ENCODE measurements at places on chromosomes 4 and X.

DNA sequence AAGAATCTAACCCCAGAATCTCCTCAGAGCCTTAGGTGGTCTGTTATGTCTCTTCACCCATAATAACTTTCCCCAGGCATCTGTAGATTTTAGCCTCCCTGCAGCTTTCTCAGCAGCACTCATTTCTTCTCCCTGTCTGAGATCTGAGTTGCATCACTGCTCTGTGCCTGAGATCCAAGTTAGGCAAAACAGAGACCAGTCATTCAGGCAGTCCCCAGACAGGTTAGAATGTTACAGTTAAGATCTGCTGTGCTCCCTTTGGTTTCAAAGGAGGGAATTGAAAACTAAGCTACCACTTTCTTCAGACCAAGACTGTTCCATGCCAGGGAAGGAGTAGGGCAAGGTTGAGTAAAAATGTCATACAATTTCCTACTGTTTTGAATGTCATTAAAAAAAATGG is 65.3 kb downstream of the TENT5D start:
- no peak for DNase-seq

GRCh38 chrX:134144231-134144630 is 92.8 kb upstream of the CCDC160 start:
- no peak for DNase-seq

DNA sequence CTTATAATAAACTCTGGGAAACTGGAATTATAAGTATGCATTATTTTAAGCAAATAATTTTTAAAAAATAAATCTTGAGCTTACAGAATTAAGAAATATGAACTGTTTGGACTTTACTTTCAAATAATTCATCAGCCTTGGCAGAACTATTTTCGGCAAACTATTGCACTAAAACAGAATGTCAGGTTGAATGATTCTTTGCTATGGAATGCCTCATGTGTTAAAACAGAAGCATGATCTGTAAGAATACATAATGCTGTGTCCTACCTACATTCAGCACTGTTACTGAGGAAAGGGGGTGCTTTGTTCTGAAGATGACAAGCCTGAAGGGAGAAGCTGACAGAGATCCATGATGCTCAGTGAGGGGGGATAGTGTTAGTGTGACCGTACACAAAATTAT is 55.6 kb upstream of the EXOC1L start:
- no peak for DNase-seq

GRCh38 chrX:134373736-134374135 is 86.2 kb upstream of the HPRT1 start:
- no peak for DNase-seq

GRCh38 chr4:8101213-8102075 is 57.2 kb downstream of the ABLIM2 start:
- no peak for DNase-seq

DNA sequence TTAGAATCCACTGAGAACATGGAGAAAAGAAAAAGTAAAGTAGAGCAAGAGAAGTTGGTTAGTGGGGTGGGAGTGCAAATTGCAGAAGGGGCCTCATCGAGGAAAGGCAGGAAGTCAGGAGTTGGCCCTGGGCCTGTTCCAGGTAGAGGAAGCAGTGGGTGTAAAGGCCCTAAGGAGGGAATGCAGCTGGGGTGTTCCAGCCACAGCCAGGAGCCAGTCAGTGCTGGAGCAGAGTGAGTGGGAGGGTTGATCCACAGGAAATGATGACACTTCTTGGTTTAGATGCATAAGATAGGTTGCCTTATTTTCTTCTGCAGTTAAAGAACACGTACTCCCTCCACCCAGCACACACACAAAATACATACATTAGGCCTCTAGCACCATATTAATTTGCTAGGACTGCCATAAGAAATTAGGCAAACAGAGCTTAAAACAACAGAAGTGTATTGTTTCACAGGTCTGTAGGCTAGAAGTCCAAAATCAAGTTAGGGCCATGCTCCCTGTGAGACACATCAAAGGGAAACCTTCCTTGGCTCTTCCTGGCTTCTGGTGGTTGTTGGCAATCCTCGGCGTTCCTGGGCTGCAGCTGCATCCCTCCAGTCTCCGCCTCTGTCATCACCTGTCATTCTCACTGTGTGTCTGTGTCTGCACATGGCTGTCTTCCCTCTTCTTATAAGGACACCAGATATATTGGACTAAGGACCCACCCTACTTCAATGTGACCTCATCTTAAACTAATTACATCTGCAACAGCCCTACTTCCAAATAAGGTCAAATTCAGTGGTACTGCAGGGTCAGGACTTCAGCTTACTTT is 205.9 kb downstream of the AASDH start:
- no peak for DNase-seq

DNA sequence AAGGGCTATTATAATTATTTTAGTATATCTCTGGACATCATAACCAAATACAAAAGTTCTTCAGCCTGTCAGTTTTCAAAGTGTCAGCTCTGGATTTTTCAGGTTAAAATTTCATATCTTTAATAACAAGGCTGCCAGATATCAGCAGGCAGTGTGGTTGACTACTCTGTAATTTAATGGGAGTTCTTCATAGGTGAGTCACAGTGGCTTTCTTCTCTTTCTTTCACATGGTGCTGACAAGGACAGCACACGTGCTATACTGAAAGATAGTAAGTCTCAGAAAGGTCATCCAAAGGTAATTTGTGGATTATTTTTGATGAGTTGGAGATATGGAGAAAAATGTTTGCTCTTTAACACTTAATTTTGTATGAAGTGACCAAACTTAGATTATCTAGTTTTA is 43.2 kb downstream of the GALNT7 start:
- DNase-seq, result no peak

GRCh38 chrX:123348468-123348867 is 164.4 kb downstream of the GRIA3 start:
- no peak for DNase-seq

DNA sequence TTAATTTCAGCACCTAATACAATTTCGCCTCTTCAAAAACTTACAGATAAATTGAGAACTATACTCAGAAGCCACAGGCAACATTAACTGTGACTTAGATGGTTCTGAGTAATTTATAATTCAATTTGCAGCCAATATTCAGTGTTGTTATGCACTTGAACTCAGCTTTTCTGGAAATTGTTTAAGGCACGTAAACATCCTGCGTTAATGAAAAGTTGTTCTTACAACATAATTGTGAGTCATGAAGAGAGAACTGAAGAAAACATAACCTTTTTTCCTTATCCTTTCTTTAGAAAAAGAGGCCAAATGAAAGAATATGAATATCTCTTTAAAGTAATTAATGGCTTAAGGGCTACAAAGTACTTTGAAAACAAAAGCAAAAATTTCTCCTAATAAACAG is 16.6 kb upstream of the H2AZ1 start:
- no peak for DNase-seq

- no peak for DNase-seq
These were observed 1282.3 kb upstream of the TENM3 start for GRCh38 chr4:180960743-180961401.

- DNase-seq, result no peak
These were observed 16.3 kb downstream of the SMS start for GRCh38 chrX:21956783-21957182.

DNA sequence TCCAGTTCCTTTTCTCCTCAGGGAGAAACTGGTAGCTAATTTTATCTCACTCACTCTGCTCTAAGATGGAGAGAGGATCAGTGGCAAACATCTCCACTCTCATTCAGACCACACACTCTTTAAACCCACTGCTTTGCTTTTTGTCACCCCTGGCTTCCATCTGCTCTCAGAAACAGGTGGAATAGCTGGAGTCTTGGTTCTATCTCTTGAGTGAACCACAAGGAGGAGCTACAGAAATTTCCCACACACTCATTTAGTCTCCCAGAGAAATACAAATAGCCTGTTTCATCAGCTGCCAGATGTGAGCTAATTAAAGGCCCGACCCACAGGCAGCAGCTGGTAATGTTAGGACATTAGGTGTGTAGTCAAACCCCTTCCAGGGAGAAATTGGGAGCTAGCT is 96.6 kb downstream of the STPG2 start:
- no peak for DNase-seq

- DNase-seq, result no peak
These were observed at the start of gene ZFYVE28 for GRCh38 chr4:2417765-2418649. ZFYVE28 (minus strand) TSS chr4:2418645; CDS start chr4:2418323, 322 bp downstream.

DNA sequence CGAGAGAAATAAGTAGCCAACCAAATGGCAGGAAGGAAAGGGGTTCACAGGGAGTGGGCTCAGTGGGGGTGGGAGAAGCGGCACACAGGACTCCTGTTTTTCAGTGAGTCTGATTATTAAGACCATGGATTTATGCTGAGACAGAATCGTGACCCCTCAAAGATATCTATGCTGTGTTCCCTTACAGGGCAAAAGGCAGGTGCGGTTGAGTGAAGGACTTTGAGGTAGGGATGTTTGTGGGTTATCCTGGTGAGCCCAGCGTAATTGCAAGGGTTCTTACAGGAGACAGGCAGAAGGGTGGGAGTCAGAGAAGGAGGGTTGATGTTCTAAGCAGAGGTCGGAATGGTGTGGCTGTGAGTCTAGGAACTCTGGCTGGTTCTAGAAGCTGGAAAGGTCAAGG is 73.0 kb downstream of the EVC start:
- no peak for DNase-seq

- DNase-seq, result no peak
These were observed 215.1 kb upstream of the HDX start for GRCh38 chrX:84717343-84717742.

DNA sequence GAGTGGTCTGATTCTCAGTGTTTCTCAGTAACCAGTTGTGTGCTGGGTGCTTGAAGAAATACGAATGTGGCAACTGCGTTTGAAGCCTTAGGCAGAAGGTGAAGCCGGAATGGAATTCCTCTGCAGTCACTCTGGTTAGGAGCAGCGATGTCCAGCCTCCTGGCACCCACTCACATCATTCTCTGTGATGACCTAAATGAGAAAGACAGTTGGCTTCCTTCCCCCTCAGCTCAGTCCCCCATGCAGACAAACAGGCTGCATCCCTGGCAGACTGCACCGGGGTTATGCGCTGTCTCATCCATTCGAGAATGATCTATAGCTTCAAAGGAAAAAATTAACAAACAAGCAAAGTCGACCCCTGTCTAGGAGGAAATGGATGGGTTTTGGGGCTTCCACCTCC is 170.1 kb upstream of the SCML1 start:
- no peak for DNase-seq

DNA sequence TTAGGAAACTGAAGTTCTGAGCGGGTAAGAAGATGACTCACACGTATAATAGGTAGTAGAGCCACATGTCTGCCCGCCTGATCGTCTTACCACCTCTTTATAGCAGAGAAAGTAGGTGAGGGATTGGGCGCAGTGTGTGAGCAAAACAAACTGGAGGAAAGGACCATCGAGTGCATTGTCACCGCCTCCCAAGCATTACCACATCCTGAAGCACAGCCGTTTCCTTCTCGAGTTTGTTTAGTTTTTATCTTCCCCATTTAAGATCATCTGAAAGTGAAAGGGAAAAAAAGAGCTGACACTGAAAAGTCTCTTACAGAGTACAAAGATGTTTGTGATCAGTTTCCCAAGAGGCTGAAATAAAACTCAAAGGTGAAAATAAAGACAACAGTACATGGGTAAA is 14.8 kb downstream of the PDK3 start:
- peak; percentile 60 for DNase-seq

DNA sequence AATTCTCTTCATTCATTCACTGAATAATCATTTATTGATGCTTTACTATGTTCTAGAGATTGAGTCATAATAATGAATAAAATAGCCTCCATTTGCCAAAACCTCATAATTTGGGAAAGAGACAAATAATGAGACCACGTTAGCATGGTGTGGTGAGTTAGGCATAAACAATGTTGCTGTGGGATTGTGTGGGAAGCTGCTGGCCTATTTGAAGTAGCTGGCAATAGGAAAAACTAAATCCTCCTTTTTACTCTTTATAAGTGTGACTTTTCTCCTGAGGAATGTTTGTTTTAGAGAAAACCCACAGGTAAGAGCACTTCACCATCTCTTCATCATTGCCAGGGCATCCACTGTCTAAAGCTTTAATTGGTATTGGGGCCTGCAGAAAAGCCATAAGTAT is 95.3 kb downstream of the AREG start:
- DNase-seq, result no peak

DNA sequence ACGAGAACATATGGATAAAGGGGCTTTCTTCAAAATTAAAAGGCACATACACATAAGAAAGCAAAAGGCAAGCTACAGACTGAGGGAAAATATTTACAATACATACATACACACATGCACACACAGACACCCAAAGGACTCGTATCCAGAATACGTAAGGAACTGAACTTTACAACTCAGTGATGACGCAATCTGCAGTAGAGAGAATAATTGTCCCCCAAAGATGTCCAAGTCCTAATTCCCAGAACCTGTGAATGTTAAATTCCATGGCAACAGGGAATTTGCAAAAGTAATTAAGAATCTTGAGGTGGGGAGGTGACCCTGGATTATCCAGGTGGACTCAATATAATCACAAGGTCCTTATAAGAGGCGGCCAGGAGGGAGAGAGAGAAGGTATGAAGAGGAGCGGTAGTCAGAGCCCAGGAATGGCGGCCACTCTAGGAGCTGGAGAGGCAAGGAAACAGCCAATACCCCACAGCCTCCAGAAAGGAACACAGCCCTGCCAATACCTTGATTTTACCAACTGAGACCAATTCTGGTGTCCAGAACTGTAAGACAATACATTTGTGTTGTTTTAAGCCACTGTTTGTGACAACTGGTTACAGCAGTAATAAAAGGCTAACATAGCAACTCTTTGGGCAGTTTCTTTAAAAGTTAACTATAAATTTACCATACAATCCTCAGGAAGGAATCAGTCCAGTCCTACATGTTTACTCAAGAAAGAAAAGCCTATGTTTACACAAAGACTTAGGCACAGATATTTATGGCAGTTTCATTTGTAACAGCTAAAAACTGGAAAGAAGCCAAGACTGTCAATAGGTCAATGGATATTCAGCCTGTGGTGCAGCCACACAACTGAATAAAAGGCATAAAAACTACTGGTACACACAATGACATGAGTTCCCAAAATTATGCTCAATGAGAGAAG is 27.3 kb upstream of the STS start:
- DNase-seq, result no peak

All from CD4-positive, alpha-beta T cell (primary cell).